ENCODE measurements at places on chromosomes 13 and 19.

GRCh38 chr19:45763691-45764294 is 5.3 kb downstream of the SIX5 start:
- no peak for DNase-seq

DNA sequence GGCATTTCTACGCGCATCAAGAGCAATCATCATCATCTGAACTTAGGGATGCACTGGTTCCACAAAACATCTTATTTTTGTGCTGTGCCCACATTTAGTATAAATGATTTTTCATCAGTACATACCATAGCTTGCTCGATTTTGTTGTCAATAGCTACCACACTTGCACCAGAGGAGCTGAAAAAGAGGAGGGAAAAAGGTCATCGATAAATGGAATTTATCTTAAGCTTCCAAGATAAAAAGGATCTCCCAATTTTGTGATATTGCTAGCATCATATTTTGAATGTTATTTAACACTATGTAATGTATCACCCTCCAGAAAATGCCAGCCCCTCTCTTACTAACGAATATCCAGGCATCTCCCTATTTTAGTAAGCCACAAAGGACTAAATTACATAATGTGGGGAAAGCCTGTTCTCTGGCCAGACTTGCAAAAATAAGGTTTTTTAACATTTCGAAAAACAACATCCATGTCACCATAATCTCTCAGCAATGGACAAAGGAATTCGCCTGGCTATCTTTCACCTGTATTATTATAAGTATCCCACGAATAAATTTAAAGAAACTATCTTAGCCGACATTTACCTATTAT is 62.4 kb downstream of the SERP2 start:
- no peak for DNase-seq

GRCh38 chr13:98050041-98050466 is 92.8 kb upstream of the FARP1 start:
- DNase-seq: no peak

- no peak for DNase-seq
Measured at GRCh38 chr13:95083758-95084157, 217.5 kb downstream of the ABCC4 start.

DNA sequence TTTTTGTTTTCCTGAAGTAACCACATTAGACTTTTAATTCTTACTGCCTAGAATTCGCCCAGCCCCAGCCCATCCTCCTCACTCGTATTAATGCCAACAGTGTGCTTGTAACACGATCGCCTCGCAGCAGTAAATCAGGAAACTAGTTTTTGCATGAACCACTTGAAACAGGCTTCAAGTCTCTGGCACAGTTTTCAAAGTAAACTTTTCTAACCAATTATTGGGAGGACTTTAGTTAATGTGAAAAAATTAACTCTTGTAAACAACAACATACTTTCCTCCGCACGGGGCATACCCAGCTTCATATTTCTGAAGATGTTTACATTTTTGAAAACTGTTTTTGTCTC is 39.2 kb downstream of the TNFRSF19 start:
- no peak for DNase-seq

- no peak for DNase-seq
Measured at GRCh38 chr13:114185182-114185971, 6.3 kb downstream of the CFAP97D2 start.
